ENCODE measurements at places on chromosomes 5 and 9.
A peak's percentile ranks its signal among the peaks of the same experiment; 100 is the strongest.

DNA sequence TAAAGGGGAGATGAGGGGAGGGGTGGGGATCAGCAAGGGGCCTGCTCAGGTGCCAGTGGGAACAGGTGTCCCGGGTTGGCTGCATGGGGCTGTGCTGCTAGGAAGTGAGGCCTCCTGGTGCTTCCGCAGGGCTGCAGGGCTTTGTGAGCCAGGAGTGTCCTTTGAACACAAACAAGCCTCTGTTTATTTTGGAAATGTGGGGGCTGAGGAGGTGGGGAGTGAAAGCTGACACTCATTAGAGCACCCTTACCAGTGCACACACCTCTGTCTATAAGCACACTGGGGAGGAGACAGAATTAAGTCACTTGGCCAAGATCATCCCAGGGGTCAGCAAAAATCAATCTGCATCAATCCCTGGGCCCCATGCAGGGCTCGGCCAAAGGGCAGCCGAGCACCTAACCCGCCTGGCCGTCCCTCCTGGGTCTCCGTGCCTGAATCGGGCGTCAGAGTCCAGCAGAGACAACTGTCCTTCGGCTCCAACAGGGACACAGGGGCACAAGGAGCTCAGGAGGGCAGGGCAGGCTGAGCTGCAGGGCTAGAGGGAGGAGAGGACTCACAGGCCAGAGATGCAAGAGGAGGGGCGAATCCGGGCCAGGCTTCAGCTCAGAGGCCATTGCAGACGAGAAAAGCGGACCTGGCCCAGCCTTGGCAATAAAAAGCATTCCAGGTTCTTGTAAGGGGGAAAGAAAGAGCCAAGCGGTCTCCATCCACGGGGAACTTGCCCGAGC, 99.8 kb downstream of the VAV2 start:
- no peaks in the 10 kb centered on the region for H3K4me1 ChIP-seq
- no peak for DNase-seq
- no peaks in the 10 kb centered on the region for H3K27me3 ChIP-seq
- no peak overlapping the region for H3K4me3 ChIP-seq

DNA sequence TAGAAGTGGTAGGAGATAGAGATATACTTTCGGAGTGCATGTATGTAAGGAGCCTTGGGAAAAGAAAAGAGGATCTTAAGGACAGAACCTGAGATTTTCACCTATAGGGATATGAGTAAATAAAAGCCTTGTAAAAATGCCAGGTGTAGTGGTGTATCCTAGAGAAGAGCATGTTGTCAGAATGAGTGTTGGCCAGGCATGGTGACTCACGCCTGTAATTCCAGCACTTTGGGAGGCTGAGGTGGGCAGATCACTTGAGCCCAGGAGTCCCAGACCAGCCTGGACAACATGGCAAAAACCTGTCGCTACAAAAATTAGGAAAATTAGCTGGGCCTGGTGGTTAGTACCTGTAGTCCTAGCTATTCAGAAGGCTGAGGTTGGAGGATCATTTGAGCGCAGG, 76.0 kb downstream of the IPO11 start:
- peaks cover 16% of the 10 kb centered on the region for H3K36me3 ChIP-seq
- no peaks in the 10 kb centered on the region for H3K4me1 ChIP-seq
- no peak for DNase-seq
- H3K4me3 ChIP-seq, result no peak overlapping the region

GRCh38 chr5:131773805-131774204, 23.0 kb downstream of the FNIP1 start:
- H3K4me1 ChIP-seq, result peaks cover 19% of the 10 kb centered on the region
- no peaks in the 10 kb centered on the region for H3K27me3 ChIP-seq
- no peaks in the 10 kb centered on the region for H3K36me3 ChIP-seq
- H3K4me3 ChIP-seq, result no peak overlapping the region
- H3K27ac ChIP-seq, result no peak overlapping the region

DNA sequence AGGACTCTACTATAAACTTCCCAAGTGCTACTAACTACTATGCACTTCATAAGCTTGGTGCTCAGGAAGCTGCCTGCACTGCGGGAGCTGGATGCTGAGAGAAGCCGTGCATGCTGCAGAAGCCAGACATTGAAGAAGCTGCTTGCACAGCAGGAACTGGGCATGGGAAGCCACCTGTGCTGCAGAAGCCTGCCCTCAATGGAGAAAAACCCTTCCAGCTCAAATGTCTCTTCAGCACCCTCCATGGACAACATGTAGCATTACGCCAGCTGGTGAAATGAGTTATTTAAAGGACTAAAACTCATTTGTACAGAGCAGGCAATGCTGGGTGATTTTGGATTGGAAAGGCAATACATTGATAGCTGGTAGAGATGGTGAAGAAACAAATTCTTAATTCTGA, 247.2 kb downstream of the KIF4B start:
- H3K4me3 ChIP-seq, result no peak overlapping the region
- H3K4me1 ChIP-seq, result no peaks in the 10 kb centered on the region
- no peak overlapping the region for H3K27ac ChIP-seq
- H3K27me3 ChIP-seq, result peaks cover 17% of the 10 kb centered on the region
- DNase-seq, result no peak
- no peaks in the 10 kb centered on the region for H3K36me3 ChIP-seq

DNA sequence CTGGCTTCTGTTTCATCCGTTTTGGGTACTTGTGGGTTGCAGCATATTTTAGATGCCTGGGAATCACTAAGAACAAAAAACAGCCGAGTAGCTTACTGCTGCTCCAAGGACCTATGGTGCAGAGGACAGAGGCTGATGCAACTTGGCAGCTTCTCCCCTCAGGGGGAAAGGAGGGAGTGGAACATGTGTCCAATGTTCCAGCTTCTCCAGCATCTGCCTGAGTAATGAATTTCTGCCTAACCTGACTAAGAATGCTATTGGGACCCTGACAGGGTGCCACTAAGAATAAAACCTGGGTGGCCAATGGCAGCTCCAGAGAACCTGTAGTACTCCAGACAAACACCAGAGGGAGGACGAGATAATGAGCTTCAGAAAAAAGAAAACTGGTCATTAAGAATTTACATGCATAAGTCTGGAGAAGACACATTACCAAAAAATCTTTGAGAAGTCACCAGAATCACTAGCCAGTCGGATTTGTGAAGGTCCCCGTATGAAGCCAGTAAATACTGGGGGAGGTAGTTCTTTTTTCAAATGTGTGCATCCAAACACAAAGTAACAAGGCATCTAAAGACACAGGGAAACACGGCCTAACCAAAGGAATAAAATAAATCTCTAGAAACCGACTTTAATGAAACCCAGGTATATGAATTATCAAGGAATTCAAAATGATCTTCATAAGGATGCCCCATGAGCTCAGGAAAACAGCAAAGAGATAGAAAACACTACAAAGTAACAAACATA, 293.5 kb downstream of the HINT1 start:
- DNase-seq, result peak; percentile 19
- no peaks in the 10 kb centered on the region for H3K36me3 ChIP-seq
- H3K4me3 ChIP-seq, result no peak overlapping the region
- peaks cover 8% of the 10 kb centered on the region for H3K27me3 ChIP-seq
- no peak overlapping the region for H3K27ac ChIP-seq

DNA sequence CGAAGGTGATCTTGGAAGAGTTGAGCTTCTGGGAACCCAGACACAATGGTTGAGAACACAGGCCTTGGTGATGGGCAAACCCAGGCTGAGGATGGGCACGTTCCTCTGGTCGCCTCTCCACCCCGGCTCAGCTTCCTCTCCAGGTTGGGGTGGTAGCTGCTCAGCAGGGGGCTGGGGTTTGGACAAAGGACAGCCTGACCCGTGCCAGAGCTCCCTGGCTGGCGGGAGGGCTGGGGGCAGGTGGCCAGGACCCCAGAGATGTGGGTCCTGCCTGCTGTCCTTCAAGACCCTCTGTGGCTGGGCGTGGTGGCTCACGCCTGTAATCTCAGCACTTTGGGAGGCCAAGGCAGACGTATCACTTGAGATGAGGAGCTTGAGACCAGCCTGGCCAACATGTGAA, 25.2 kb downstream of the NCS1 start:
- no peak overlapping the region for H3K4me3 ChIP-seq
- no peaks in the 10 kb centered on the region for H3K4me1 ChIP-seq
- H3K27ac ChIP-seq, result no peak overlapping the region
- no peak for DNase-seq
- H3K36me3 ChIP-seq, result no peaks in the 10 kb centered on the region
- H3K27me3 ChIP-seq, result peaks cover 13% of the 10 kb centered on the region

DNA sequence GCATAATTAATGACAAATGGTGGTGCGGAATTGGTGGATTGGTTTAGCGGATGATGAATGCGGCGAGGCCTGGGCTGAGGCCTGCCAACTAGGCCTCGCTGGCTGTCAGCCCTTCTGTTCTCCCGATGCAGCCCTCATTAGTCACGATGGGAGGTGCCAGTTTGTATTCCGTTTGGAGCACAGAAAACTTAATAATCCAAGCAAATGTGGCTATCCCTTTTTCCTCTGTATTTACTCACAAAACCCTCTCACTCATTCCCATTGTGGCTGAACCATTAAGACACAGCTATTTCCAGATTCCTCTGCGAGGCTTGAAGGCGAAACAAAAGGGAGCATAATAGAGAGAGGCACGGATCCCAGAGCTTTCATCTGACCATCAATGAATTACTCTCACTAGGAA, 114.3 kb downstream of the MVB12B start:
- H3K36me3 ChIP-seq, result peaks cover under 1% of the 10 kb centered on the region
- no peak overlapping the region for H3K4me3 ChIP-seq
- H3K27me3 ChIP-seq, result no peaks in the 10 kb centered on the region
- H3K4me1 ChIP-seq, result peaks cover 11% of the 10 kb centered on the region

GRCh38 chr9:22158927-22159346, 149.8 kb upstream of the CDKN2B start:
- no peak for DNase-seq
- no peak overlapping the region for H3K27ac ChIP-seq
- H3K4me3 ChIP-seq, result no peak overlapping the region
- peaks cover 8% of the 10 kb centered on the region for H3K27me3 ChIP-seq

DNA sequence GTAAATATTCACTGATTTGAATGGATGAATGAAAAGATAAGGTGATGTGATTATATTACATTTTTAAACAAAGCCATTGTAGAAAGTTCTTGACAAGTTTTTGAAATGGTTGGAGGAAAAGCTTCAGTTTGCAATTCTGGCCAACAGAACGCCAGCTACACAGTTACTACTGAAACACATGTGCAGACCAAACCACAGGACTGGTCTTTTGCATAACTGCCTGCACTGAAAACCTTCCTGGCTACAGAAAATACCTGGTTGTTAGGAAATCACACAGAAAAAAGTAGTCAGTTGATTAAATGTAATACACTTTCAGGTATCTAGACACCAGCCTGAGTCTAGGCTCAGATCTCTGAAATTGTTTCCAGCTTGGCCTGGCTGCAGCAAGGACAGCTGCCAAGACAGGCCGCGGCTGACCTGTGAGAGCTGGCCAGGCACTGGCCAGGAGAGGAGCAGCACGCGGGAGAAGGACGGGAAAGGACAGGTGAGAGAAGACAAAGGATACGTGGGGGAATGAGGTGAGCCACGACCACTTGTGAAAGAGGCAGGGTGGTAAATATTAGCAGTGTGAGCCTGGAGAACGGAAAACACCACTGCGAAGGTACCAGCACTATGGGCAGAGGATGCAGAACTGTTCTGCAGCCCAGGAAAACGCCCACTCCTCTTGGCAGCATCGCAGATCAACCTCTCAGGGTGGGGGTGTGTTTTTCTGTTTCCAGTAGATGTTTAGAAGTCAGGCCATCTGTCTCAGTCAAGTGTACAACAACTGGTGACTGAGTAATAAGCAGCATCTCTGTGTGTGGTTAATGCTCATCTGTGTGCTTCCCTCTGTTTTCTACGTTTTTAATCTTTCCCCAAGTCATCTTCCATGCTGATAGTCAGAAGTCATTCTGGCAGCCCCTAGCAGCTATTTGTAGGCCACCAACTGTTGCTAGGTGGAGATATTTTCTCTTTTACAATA, 137.4 kb downstream of the SCAMP1 start:
- no peak overlapping the region for H3K27ac ChIP-seq
- H3K27me3 ChIP-seq, result peaks cover 66% of the 10 kb centered on the region
- no peaks in the 10 kb centered on the region for H3K4me1 ChIP-seq
- peaks cover 1% of the 10 kb centered on the region for H3K36me3 ChIP-seq
- no peak overlapping the region for H3K4me3 ChIP-seq

- DNase-seq, result no peak
- H3K4me1 ChIP-seq, result peaks cover 18% of the 10 kb centered on the region
- H3K27ac ChIP-seq, result no peak overlapping the region
- peak overlapping the region; percentile 80 for H3K4me3 ChIP-seq
- H3K36me3 ChIP-seq, result peaks cover 7% of the 10 kb centered on the region
Measured at GRCh38 chr9:125748446-125749099, 1.4 kb downstream of the PBX3 start.

- no peaks in the 10 kb centered on the region for H3K4me1 ChIP-seq
- no peak overlapping the region for H3K27ac ChIP-seq
- no peaks in the 10 kb centered on the region for H3K27me3 ChIP-seq
- DNase-seq, result no peak
- no peak overlapping the region for H3K4me3 ChIP-seq
- peaks cover 2% of the 10 kb centered on the region for H3K36me3 ChIP-seq
Measured at GRCh38 chr9:82599336-82599949, 463.5 kb downstream of the RASEF start.

DNA sequence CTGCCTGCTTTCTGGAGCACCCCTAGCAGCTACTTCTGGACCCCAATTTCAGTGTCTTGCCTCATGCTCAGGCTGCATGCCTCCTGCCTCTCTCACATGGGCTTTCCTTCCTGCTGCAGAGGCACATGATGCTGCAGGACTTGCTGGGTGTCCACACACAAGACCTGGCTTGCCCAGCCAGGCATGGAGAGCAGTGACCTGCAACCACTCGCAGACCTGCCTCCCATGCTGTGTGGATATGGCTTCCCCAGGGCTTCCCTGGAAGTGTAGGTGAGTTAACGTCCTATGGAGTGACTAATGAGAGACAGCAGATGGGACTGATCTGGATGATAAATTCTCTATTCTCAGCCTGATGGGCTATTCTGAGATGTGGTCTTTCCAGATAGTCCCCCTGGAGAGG, 53.2 kb upstream of the SMIM32 start:
- no peak overlapping the region for H3K27ac ChIP-seq
- no peaks in the 10 kb centered on the region for H3K36me3 ChIP-seq
- no peak for DNase-seq
- no peak overlapping the region for H3K4me3 ChIP-seq
- peaks cover 23% of the 10 kb centered on the region for H3K27me3 ChIP-seq

GRCh38 chr5:124034083-124034700, 522.2 kb downstream of the CSNK1G3 start:
- no peak overlapping the region for H3K27ac ChIP-seq
- no peak for DNase-seq
- H3K36me3 ChIP-seq, result no peaks in the 10 kb centered on the region
- no peak overlapping the region for H3K4me3 ChIP-seq
- H3K4me1 ChIP-seq, result no peaks in the 10 kb centered on the region

DNA sequence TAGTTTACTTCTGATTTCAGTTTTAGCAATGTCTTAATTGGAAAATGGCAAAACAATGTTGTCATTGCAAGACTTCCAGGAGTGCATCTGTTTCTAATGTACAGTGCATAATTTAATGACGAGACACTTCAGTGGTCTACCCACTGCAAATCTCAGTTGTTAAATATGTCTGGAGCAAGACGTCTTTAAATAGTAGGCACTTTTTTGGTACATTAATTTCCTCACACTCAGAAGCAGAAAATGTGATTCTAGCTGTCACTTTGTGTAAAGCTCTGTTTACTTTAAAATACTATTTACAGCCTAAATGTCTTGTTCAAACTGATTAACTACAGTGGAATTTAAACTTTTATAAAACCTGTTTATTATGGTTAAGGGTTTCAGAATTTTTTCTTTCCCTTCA, 815.5 kb downstream of the TLE1 start:
- H3K36me3 ChIP-seq, result no peaks in the 10 kb centered on the region
- H3K27me3 ChIP-seq, result no peaks in the 10 kb centered on the region
- H3K4me1 ChIP-seq, result no peaks in the 10 kb centered on the region
- DNase-seq, result no peak

GRCh38 chr5:93789173-93790067, 48.0 kb upstream of the POU5F2 start:
- no peak for DNase-seq
- no peak overlapping the region for H3K4me3 ChIP-seq
- no peaks in the 10 kb centered on the region for H3K27me3 ChIP-seq

Measured in central memory CD8-positive, alpha-beta T cell (primary cell).